ENCODE measurements at places on chromosomes 1 and 21. TPM values are rescaled to one million over a fixed set of nuclear protein-coding genes. Genes with fewer than 3 reads are reported as not detected.

EVA1C gene
- total RNA-seq: 5.3 TPM

OR2T33 gene
- total RNA-seq: not detected

F11R gene
- 26.0 TPM for total RNA-seq

PLA2G2D gene
- 0.35 TPM for total RNA-seq

SEMA4A gene
- 17.5 TPM for total RNA-seq

BRDT gene
- total RNA-seq: not detected

- H3K27me3 ChIP-seq: no peaks in the 10 kb centered on the region
- no peak overlapping the region for H3K4me3 ChIP-seq
- H3K4me1 ChIP-seq: no peaks in the 10 kb centered on the region
- no peaks in the 10 kb centered on the region for H3K36me3 ChIP-seq
Observed at GRCh38 chr21:37055271-37055855, 17.5 kb downstream of the PIGP start.

DNA sequence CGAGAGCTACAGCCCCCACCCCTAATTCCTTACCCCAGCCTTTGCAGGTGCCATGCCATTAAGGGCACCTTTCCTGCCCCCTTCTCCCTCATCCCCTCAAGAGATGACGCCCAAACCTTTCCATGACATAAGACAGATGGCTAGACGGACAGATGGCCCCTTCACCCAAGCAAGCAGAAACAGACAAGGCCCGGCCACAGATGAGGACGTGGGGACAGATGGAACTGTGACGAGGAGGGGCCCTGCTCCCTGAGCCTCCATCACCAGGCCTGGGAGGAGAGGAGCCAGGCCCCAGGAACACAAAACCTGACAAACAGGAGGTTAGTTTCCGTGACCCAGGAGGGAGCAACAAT is 24.7 kb upstream of the PEF1 start:
- H3K27me3 ChIP-seq: peaks cover 12% of the 10 kb centered on the region
- H3K27ac ChIP-seq: no peak overlapping the region
- no peak for DNase-seq
- no peaks in the 10 kb centered on the region for H3K36me3 ChIP-seq
- peaks cover 10% of the 10 kb centered on the region for H3K4me1 ChIP-seq

DNA sequence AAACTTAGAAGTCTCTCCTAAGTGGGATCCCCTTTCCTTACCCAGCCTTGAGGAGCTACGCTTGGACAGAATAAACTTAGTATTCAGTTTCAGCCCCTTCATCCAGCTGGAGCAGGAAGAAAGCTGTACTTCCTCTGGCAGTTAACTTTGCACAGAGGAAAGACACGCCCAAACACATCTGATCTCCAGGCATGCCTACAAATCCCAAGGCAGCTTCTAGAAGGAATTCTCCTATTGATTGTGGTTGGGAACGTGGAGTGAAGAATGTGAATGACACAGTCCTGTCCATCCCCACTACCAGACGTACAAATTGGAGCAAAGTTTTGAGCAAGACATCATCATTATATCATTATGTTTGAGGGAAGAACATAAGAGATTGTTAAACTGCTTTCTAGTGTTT is 6.6 kb upstream of the AK4 start:
- H3K27me3 ChIP-seq: peaks cover 27% of the 10 kb centered on the region
- no peaks in the 10 kb centered on the region for H3K36me3 ChIP-seq
- no peaks in the 10 kb centered on the region for H3K4me1 ChIP-seq
- DNase-seq: no peak

CELSR2 gene
- total RNA-seq: 1.1 TPM

GPR52 gene
- total RNA-seq: 0.20 TPM

PADI2 gene
- total RNA-seq: not detected

GRCh38 chr21:31298618-31299269 is 45.3 kb downstream of the TIAM1 start:
- no peaks in the 10 kb centered on the region for H3K27me3 ChIP-seq
- DNase-seq: no peak
- no peak overlapping the region for H3K27ac ChIP-seq

DNA sequence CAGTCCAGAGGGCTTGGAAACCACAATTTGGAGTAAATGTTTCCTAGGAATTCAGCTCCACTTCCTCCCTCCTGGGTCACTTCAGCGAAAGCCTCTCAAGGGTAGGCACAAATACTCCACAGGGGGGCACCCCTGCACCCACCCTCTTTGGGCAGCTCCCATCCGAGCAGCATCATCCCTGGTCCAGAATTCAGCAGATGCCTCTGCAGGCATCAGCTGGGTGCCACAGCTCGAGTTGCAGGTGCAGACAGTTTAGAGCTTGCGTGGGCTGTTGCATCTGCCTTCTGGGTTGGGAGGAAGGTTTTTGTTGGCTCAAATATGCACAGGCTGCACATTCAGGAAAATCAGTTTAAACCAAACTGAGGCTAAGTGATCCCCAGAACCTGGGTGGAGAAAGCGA is 25.0 kb downstream of the KANK4 start:
- H3K4me1 ChIP-seq: peaks cover 12% of the 10 kb centered on the region
- H3K27me3 ChIP-seq: no peaks in the 10 kb centered on the region
- H3K36me3 ChIP-seq: no peaks in the 10 kb centered on the region
- no peak overlapping the region for H3K27ac ChIP-seq
- peak; percentile 17 for DNase-seq

GRCh38 chr21:45175326-45176095 is 101.1 kb downstream of the ADARB1 start:
- H3K27me3 ChIP-seq: no peaks in the 10 kb centered on the region
- H3K27ac ChIP-seq: no peak overlapping the region
- H3K4me1 ChIP-seq: no peaks in the 10 kb centered on the region
- peaks cover 11% of the 10 kb centered on the region for H3K36me3 ChIP-seq

E2F2 gene
- 31.3 TPM for total RNA-seq

OR2T2 gene
- not detected for total RNA-seq

SPRR1B gene
- not detected for total RNA-seq

- DNase-seq: no peak
- H3K4me1 ChIP-seq: peaks cover 32% of the 10 kb centered on the region
- peak overlapping the region; percentile 98 for H3K27ac ChIP-seq
- peak overlapping the region; percentile 89 for H3K4me3 ChIP-seq
- H3K36me3 ChIP-seq: peaks cover 24% of the 10 kb centered on the region
Observed at GRCh38 chr1:150365941-150366340, 2.0 kb downstream of the RPRD2 start.

CRYZ gene
- total RNA-seq: 8.1 TPM

DNA sequence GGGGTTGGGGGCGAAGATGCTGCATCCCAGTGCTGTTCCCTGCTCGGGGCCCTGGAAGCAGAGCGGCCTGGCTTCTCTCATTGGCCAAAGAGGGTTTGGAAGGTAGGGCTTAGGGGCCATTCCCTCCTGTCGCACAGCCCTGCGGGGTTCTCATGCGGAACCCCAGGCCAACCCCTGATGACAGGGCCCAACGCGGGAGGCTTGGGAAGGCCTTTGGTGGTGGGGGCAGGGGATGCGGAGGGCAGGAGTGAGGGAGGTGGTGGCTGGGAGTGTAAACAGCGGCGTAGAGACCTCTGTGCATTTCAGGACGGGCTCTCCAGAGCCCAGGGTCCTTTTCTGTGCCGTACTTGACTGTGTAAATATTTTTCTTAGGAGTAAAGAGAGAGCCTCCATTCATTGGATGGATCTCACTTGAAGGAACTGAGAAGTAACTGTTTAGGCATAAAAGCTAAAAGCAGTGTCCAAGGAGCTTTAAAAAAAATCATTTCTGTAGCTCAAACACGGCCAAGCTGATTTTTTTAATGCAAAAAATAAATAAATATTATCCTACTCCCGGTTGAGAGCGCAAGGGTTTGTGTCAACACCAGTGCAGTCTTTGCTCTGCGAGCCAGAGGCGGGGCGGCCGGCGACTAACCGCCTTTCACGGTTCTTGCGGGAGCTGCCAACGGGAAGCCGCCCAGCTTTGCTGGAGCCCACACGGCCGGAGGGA is 169.1 kb downstream of the PRDM16 start:
- no peak overlapping the region for H3K27ac ChIP-seq
- no peak overlapping the region for H3K4me3 ChIP-seq
- H3K4me1 ChIP-seq: no peaks in the 10 kb centered on the region

Measured in activated naive CD4-positive, alpha-beta T cell treated with anti-CD3 and anti-CD28 coated beads for 36 hours (primary cell).